ENCODE measurements at places on chromosomes 13 and 19.

DNA sequence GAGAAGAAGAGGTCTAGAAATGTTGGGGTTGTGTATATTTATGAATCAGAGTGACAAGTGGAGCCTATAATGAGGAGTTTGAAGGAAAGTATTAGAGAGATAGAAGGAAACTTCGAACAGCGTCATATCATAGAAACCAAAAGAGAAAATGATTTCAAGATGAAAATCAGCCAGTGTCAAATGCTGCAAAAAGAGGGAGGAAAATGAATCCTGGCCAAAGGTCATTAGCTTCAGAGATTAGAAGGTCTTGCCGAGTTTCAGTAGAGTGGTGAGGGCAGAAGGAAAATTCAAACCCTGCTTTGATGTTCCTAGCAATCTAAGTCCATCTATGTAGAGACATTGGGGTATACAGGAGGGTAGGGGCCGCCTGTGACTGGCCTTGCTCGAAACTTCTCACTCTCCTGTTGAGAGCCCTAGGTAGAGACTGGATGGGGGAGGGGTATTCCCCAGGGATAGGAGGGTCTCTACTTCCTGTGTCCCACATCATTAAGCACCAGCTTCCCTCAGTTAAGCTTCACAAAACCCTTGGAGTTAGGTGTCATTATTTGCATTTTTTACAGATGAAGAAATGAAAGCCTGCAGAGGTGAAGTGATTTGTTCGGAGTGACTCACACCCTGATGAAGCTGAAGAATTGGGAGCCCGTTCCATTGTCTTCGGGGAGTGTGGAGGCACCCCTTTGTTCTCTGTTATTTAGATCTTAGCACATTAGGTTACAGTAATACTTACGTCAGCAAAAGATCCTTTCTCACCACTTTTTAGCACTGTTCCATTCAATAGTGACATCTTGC lies 62.8 kb downstream of the FGF9 start:
- DNase-seq = no peak

DNA sequence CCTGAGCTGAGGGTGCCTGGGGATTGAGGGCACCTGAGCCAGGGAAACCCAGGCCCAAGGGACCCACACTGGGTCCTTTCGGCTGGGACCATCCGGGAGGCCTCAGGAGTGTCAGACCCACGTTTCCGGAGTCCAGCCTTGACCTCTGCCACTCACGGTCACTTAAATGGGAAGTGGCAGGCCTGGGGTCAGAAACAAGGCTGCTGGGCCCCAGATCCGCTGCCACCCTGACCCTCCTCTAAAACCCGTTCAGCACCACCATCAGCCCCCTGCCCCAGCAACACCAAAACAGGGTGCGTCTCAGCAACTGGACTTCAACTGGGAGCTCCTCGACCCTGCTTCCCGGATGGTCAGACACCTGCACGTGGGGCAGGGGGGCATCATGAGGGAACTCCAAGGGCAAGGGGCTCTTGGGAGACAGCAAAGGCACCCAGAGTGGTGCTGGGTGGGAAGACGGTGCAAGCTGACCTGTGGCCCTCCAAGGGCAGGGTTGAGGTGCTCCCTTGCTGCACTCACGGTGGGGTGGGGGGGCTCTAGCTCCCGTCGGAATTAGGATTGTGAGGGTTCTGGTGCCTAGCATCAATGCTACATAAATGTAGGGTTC lies 1.2 kb upstream of the PLPP2 start:
- DNase-seq = no peak

GRCh38 chr13:110361365-110361911 lies 54.4 kb downstream of the COL4A2 start:
- no peak for DNase-seq

- no peak for DNase-seq
Observed at GRCh38 chr13:30121666-30122065, 185.7 kb downstream of the KATNAL1 start.

DNA sequence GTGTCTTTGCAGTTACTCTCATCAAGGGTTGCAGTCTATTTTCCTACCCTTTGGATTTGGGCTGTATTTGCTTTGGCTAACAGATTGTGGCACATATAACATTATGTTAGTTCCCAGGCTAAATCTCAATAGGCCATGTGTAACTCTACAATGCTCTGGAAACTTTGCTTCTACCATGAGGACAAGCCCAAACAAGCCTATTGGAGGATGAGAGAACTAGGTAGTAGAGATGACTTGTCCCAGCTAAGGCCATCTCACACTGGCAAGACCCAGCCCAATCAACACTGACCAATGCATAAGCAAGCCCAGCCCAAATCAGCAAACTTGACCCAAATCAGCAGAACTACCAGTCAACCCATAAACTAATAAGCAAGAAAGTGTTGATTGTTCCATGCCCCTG lies 311.8 kb downstream of the NDFIP2 start:
- no peak for DNase-seq

DNA sequence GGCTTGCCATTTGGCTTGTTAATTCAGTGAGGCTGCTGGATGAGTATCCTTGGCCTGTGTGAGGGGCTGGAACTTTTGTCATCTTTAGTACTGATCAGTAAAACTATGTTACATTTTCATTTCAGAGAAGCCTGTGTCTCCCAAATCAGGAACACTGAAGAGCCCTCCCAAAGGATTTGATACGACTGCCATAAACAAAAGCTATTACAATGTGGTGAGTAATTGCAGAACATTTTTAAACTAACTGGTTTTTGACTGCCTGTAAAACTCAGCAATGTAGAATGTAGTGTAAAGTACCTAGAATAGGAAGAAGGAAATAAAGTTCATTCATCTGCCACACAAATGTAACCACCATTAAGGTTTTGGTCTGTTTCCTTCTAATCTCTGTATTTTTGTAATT lies 87.4 kb upstream of the TEX29 start:
- DNase-seq = no peak

- DNase-seq = no peak
Observed at GRCh38 chr13:25214491-25215252, 42.6 kb upstream of the AMER2 start.

Data from NCI-H1417 treated with DMSO at 0.1 percent for 48 hours (cell line).